ENCODE measurements at places on chromosomes 4 and X. TPM values are rescaled to one million over a fixed set of nuclear protein-coding genes. Genes with fewer than 3 reads are reported as not detected.
A peak's percentile ranks its signal among the peaks of the same experiment; 100 is the strongest.

ETNPPL gene
- total RNA-seq = 9.8 TPM

MEPE gene
- total RNA-seq = not detected

SEPTIN6 gene
- 29.7 TPM for total RNA-seq

IL2RG gene
- 12.2 TPM for total RNA-seq

ATOH1 gene
- total RNA-seq = not detected

SPANXC gene
- total RNA-seq = not detected

- no peaks in the 10 kb centered on the region for H3K4me1 ChIP-seq
- no peaks in the 10 kb centered on the region for H3K36me3 ChIP-seq
- peak; percentile 43 for DNase-seq
- no peak within 1 kb of the TSS for H3K27ac ChIP-seq
- H3K27me3 ChIP-seq = no peaks in the 10 kb centered on the region
- H3K4me3 ChIP-seq = peak within 1 kb of the TSS; percentile 51
These were observed at the start of gene KCTD8 for GRCh38 chr4:44448521-44449461. Gene KCTD8 (minus strand): TSS chr4:44448809.

- H3K36me3 ChIP-seq = no peaks in the 10 kb centered on the region
- no peaks in the 10 kb centered on the region for H3K4me1 ChIP-seq
- no peaks in the 10 kb centered on the region for H3K27me3 ChIP-seq
- DNase-seq = no peak
- no peak within 1 kb of the TSS for H3K4me3 ChIP-seq
- H3K27ac ChIP-seq = no peak within 1 kb of the TSS
These were observed at the start of gene PHEX for GRCh38 chrX:22032084-22032483. Gene PHEX (plus strand): TSS chrX:22032325. CDS start chrX:22033006, 681 bp downstream.

DNA sequence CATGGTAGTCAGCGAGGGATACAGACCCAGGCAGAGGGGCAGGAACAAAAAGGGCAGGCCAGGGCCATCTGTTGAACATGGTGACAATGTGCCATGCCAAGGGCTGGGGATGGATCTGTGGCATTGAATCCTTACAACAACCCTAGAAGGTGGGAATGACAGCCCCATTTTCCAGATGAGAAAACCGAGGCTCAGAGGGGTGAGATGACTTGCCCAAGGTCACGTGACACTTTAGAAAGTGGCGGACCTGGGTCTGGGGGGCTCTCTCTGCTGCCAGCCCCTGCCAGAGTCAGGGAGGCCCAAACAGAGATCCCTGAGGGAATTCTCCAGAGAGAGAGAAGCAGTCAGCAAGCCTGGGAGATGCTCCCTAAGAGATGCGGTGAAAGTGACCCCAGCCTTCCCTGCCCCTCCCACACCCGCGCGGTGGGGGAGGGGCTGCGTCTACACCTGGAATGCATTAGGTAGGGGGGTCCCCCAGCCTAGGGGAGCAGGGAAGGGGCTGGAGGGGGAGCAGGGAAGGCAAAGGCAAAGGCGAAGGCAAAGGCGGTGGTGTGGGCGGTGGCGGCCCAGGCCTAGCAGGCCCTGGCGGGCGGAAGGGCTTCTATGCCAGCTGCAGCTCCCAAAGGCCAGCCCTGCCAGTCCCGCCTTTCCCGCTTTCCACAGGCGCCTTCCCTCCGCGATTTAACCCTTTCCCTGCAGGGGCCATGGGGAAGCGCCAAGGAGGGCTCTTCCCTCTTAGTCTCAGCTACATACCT is 13.0 kb downstream of the FGD1 start:
- no peaks in the 10 kb centered on the region for H3K36me3 ChIP-seq
- no peak overlapping the region for H3K4me3 ChIP-seq
- peaks cover 6% of the 10 kb centered on the region for H3K4me1 ChIP-seq
- H3K27ac ChIP-seq = peak overlapping the region; percentile 70

GRCh38 chr4:25095837-25096236 is 64.4 kb downstream of the SEPSECS start:
- DNase-seq = no peak
- no peak overlapping the region for H3K4me3 ChIP-seq
- H3K36me3 ChIP-seq = no peaks in the 10 kb centered on the region

- H3K27me3 ChIP-seq = no peaks in the 10 kb centered on the region
- no peaks in the 10 kb centered on the region for H3K36me3 ChIP-seq
- H3K4me1 ChIP-seq = no peaks in the 10 kb centered on the region
- no peak overlapping the region for H3K27ac ChIP-seq
- H3K4me3 ChIP-seq = no peak overlapping the region
These were observed 573.7 kb downstream of the EPHA5 start for GRCh38 chr4:65096630-65097029.

DNA sequence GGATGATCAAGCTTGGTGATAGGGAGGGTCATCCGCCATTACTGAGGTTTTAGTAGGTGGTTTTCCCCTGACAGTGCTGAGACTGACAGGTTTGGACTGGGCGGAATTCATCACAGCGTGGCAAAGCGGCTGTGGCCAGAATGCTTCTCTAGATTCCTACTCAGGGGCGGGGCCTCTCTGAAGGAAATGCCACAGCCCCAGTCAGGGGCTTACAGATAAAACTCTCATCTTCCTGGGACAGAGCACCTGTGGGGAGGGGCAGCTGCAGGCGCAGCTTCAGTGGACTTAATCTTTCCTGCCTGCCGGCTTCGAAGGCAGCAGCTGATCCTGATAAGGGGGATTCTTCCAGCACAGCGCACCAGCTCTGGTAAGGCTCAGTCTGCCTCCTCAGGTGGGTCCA is 316.7 kb downstream of the RPA4 start:
- no peak overlapping the region for H3K4me3 ChIP-seq
- no peak for DNase-seq
- no peak overlapping the region for H3K27ac ChIP-seq
- no peaks in the 10 kb centered on the region for H3K36me3 ChIP-seq

DNA sequence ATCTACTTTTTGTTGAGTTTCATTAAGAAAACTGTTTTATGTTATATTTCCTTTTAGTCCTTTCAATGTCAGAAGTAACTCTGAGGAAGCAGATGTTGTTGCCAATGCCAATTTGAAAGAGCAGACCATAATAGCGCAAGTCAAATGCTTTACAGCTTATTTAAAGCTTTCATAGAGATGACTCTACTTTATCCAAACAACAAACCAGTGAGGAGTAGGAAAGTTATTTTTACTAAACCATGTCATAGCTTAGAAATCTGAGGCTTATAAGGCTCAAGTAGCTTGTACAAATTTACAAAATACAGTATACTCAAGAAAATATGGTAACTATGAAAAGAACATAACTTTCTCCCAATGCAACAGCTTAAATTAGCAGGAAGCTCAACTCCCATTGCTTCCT is 40.1 kb upstream of the SPOCK3 start:
- no peaks in the 10 kb centered on the region for H3K4me1 ChIP-seq
- DNase-seq = no peak
- no peak overlapping the region for H3K4me3 ChIP-seq
- no peak overlapping the region for H3K27ac ChIP-seq

- no peak for DNase-seq
- no peak overlapping the region for H3K27ac ChIP-seq
- no peaks in the 10 kb centered on the region for H3K27me3 ChIP-seq
- no peak overlapping the region for H3K4me3 ChIP-seq
- H3K36me3 ChIP-seq = peaks cover 15% of the 10 kb centered on the region
- H3K4me1 ChIP-seq = no peaks in the 10 kb centered on the region
These were observed 25.1 kb downstream of the ARL13A start for GRCh38 chrX:100994352-100995281.

DNA sequence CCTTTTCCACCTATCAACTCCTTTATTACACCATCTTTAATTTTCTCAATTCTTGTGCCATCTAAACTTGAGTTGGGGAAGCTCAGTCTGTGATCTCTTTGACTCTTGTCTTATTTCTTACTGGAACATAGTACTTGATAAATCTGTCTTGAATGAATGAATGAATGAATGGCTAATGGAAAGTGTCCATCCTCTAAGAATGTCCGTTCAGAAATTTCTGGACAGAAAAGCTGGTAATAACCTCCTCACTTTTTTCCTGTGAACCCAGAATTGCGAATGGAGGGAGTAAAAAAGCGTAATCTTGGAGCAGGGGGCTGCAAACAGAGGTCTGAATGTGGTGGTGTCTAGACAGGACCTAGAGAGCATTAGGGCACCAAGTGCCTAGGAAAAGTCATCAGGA is 9.4 kb upstream of the CLTRN start:
- H3K27ac ChIP-seq = peak overlapping the region; percentile 97
- H3K27me3 ChIP-seq = peaks cover 3% of the 10 kb centered on the region
- H3K4me1 ChIP-seq = no peaks in the 10 kb centered on the region
- no peaks in the 10 kb centered on the region for H3K36me3 ChIP-seq
- peak overlapping the region; percentile 76 for H3K4me3 ChIP-seq
- DNase-seq = no peak

DNA sequence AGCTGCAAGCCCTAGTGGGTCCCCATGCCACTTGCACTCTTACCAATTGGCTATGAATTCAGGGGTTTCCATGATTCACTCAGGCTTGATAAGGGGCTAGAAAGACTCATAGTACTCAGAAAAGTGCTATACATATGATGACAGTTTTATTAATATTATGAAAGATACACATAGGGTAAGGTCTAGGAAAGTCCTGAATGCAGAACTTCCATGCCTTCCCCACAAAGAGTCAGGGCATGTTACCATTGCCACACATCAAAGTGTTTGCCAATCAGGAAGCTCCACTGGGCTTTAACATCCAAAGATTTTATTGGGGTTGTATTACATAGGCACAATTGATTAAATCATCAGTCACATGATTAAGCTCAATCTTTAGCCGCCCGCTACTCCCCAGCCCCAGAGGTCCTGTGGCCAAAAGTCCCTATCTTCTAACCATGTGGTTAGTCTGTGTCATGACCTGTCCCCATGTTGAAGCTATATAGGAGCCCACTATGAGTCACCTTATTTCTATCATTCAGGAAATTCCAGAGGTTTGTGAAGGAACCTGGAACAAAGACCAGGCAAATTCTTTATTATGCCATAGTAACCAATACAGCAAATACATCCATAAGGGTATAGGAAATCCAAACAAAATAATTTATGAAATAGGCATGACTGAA is 635.6 kb downstream of the STPG2 start:
- no peak for DNase-seq
- no peaks in the 10 kb centered on the region for H3K4me1 ChIP-seq
- no peaks in the 10 kb centered on the region for H3K36me3 ChIP-seq
- H3K27me3 ChIP-seq = no peaks in the 10 kb centered on the region

- no peaks in the 10 kb centered on the region for H3K36me3 ChIP-seq
- H3K4me1 ChIP-seq = peaks cover 5% of the 10 kb centered on the region
- no peak for DNase-seq
- H3K4me3 ChIP-seq = no peak overlapping the region
- H3K27ac ChIP-seq = no peak overlapping the region
These were observed 298.7 kb upstream of the KLF3 start for GRCh38 chr4:38365261-38365660.

DNA sequence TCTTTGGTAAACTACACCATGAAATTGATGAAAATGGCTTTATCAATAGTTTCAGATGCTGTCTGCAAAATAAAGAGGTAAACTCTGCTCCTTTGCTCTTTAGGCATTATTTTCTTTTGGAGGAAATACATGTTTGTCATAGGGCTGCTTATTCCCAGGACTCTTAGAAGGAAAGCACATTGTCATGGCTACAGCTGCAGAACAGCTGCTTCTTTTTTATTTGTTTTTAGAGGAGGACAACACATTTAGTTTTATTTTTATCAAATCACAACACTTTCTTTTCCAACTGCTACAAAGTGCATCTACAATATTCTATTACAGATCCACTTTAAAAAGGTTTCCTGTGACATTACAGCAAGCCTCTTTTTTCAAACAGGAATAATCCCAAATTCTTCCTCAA is 12.7 kb upstream of the HPF1 start:
- peak overlapping the region; percentile 10 for H3K27ac ChIP-seq
- no peak for DNase-seq
- H3K4me1 ChIP-seq = no peaks in the 10 kb centered on the region
- H3K4me3 ChIP-seq = no peak overlapping the region
- no peaks in the 10 kb centered on the region for H3K36me3 ChIP-seq

DNA sequence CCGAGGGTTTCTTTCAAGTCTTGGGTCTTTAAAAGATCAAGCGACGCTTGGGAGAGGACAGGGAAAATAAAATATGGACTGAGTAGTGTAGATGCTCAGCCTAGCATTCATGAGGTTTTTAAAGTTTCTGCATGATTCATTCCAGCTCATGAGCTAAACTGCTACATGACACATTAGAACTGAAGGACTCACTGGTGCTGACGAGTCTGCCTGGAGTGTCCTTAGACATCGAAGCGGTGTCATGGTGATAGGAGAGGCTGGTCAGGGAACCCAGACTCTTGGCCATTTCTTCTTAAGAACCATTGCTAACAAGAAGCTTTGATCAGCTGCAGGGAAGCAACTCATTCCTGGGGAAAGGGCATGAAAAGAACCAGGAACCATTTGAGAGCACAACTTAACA is 158.6 kb downstream of the TRIML1 start:
- no peak for DNase-seq
- H3K36me3 ChIP-seq = no peaks in the 10 kb centered on the region
- no peaks in the 10 kb centered on the region for H3K4me1 ChIP-seq
- H3K27me3 ChIP-seq = no peaks in the 10 kb centered on the region
- no peak overlapping the region for H3K27ac ChIP-seq

GRCh38 chr4:65943076-65943475 is 272.8 kb upstream of the EPHA5 start:
- no peaks in the 10 kb centered on the region for H3K4me1 ChIP-seq
- DNase-seq = no peak
- H3K27ac ChIP-seq = no peak overlapping the region
- no peaks in the 10 kb centered on the region for H3K36me3 ChIP-seq

DNA sequence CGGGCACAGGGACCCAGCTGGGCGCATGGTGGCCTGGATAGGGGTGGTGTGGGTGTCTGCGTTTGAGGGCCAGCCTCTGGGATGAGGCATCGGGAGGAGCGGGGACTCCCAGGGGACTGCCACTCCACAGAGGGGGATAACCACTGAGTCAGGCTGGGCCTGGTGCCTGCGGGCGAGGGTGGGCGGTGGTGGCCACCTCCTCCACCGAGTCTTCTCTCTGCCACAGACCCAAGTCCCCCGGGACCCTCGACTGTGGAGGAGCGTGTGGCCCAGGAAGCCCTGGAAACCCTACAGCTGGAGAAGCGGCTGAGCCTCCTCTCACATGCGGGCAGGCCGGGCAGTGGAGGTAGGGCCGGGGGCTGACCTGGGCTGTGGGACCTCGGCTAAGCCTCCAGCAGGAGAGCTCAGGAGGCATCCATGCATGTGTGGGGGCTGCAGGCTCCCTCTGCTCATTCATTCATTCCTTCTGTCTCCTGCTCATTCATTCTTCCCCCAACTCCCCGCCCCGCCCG is 26.4 kb downstream of the DOK7 start:
- H3K27ac ChIP-seq = no peak overlapping the region
- no peaks in the 10 kb centered on the region for H3K4me1 ChIP-seq
- no peaks in the 10 kb centered on the region for H3K36me3 ChIP-seq
- no peaks in the 10 kb centered on the region for H3K27me3 ChIP-seq
- DNase-seq = no peak
- no peak overlapping the region for H3K4me3 ChIP-seq

DNA sequence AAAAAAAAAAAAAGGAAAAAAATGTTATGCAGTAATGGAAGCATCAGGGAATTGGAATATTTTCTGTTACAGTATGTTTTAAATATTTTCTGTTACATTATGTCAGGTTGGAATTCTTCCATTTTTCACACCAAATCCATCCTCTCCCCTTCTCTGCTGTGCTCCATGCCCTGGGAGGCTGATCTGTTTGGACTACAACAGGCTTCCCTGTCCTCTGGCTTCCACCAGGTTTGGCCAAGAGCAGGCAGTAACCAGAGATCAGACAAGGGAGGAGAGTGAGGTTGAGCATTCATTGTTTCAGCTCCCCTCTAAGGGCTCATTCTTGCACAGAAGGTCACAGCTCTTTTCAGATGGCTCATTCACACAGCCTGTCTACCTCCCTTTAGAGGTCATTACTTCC is 11.7 kb upstream of the TMEM184C start:
- H3K27me3 ChIP-seq = no peaks in the 10 kb centered on the region
- H3K27ac ChIP-seq = no peak overlapping the region

GRCh38 chr4:174564529-174564928 is 42.2 kb upstream of the HPGD start:
- no peak for DNase-seq
- no peaks in the 10 kb centered on the region for H3K4me1 ChIP-seq
- H3K27ac ChIP-seq = no peak overlapping the region
- H3K4me3 ChIP-seq = no peak overlapping the region
- H3K27me3 ChIP-seq = no peaks in the 10 kb centered on the region
